ENCODE measurements at places on chromosomes 11 and 22. TPM values are rescaled to one million over a fixed set of nuclear protein-coding genes. Genes with fewer than 3 reads are reported as not detected.

SLC6A5 gene
- not detected for total RNA-seq

SLC3A2 gene
- total RNA-seq: 48.1 TPM

DNA sequence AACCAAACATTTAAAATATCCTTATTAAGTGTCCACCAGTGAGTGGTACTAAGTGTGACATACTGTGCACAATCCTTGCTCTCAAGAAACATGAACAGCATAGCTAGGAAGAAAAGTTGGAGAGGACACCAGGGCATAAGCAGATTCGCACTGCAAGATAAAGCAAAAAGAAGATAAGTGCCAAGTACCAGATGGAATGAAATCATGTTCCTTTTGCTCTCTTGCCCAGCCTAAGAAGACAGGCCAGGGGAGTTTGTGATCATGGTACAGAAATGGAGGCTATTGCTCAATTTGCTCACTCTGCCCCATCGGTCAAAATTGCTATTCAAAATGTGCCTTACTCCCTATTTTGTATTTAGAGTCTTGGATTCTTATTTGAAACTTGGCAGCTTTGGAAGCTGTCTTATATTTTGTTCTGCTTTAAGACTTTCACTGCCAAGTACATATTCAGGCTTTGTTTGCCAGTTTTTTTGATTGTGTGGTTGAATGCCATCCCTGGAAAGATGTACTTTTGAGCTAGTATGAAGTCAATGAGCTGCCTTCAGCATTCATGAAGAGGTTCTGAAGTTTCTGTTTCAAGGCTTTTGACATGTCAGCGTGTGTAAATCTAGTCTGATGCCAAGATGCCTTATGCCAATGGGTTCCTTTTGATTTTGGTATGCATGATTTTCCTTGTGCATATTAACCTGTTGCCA lies 90.3 kb downstream of the PAX6 start:
- no peak for DNase-seq

DNA sequence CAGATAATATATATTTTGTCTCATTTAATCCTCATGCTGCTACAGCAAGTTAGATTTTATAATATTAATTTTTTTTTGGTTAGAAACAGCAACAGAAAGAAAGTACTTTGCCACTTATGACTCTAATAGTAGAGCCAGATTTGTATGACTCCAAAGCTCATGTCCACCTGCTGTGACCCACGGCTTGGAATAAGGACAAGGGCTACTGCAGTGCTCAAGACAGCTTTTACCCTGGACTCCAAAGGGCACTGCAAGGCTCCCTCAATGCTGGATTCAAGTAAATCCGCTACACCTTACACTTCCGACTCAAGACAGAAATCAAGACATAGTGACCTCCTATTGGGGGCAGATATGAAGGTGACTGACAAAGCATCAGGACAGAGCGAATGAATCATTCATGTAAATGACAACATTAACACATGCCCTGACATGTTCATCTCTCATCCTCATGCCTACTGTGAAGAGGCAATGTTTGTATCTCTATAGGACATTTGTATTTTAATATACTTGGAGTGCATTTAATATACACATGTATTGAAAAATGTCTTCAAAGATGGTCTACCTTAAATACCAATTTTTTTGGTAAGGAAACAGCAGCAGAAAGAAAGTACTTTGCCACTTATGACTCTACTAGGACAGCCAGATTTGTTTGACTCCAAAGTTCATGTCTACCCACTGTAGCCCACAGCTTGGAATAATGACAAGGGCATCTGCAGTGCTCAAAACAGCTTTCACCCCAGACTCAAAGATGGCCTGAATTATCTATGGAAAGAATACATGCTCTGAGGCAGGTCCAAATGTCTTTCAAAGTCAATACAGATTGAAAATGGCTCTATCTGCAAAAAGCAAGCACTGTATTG lies 375.6 kb upstream of the CCDC90B start:
- no peak for DNase-seq

SCN4B gene
- total RNA-seq: 0.05 TPM

MYRF gene
- 6.5 TPM for total RNA-seq

- no peak for DNase-seq
Measured at GRCh38 chr11:103792981-103793468, 243.4 kb upstream of the DDI1 start.

- DNase-seq: no peak
Measured at GRCh38 chr11:30346068-30346688, 23.3 kb downstream of the ARL14EP start.
